Fibroblast of skin of left quadriceps (primary cell): ENCODE measurements at places on chromosomes 16 and 17.
A peak's percentile ranks its signal among the peaks of the same experiment; 100 is the strongest.

GRCh38 chr16:27405546-27406451 lies 3.8 kb downstream of the IL21R start:
- DNase-seq, result no peak

DNA sequence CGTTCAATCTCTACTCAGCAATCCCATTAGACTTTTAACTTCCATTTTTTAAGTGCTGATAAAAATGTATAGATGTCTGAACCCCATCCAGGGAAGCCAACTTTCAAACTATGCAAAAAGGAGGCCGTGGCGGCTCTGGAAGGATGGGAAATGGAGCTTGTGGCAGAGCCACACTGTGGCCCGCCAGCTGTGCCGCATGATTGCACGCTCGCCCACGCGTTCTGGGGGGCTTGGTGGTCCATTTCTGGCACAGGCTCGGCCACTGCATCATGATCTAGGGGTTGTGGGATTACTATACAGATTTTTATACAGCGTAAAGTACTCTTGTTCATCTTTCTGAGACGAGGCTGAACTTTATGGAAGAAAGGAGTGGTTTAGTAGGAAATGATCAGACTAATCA lies 57.6 kb downstream of the FOXL1 start:
- DNase-seq, result no peak

- DNase-seq, result peak; percentile 87
These were observed 16.1 kb downstream of the G6PC3 start for GRCh38 chr17:44086364-44087311.

GRCh38 chr17:9765322-9765721 lies 26.1 kb downstream of the DHRS7C start:
- DNase-seq, result no peak

DNA sequence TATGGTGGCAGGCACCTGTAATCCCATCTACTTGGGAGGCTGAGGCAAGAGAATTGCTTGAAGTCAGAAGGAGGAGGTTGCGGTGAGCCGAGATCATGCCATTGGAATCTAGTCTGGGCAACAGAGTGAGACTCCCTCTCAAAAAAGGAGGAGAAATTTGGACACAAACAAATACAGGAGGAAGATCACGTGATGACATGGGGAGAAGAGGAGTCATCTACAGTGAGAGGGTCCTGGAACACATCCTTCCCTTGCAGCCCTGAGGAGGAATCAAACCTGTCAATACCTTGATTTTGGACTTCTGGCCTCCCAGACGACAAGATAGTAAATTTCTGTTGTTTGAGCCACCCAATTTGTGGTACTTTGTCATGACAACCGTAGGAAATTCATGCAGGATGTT lies 671.9 kb upstream of the EEF2KMT start:
- no peak for DNase-seq

GRCh38 chr16:3348547-3349167 lies 7.0 kb upstream of the OR2C1 start:
- no peak for DNase-seq

DNA sequence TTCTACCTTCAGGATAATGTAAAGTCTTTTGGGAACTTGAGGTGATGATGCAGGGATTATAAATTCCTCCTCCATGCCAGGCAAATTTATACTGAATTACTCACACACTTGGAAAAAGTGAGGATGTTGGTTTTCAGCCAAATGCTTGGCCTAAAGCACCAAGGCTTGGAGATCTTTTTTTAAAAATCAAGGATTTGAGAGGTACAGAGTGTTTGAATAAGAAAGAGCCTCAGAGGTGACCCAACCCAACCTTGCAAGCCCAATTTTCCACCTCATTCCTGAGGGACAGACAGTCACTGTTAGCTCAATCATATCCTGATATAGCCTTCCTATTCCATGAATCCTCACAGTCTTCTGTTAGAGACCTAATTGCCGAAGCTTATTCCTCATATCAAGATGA lies 14.0 kb downstream of the GRIN2A start:
- no peak for DNase-seq

DNA sequence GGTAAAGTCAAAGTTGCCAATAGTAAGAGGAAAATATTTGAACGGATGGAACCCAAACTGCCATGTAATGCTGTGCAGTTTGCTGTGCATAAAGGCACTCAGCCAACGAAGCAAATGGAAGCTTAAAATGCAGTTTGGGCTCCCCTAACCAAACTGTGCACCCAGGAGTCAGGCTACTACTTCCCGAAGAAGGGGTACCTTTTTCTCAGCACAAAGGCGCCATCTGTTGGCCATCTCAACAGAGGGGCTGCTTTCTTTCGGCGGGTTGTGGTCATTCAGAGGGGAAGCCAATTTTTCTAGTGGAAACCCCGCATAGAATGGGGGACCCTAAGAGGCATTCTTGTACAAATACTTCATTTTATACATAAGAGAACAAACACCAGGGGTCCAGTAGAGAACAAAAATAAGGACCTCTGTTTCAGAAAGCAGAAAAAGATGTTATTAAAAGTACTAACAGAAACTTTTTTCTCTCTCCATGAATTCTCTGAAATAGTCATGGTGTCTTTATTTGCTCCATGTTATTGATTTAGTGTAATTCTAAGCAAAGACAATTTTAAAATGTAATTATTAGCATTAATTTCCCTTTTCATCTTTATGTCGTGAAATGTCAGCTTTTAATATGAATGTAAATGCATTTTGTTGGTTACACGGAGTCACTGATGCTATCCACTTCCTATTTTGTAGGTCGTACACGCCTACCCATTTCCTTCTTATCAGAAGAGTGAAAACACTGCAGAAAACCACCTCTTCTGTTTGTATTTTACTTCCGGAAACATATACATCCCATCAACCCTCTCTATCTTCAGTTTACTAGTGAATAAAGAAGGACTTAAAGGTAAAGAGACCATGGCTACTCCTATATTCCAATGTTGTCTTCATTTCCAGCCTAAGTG lies 453.3 kb downstream of the KCNJ2 start:
- DNase-seq, result peak; percentile 4

DNA sequence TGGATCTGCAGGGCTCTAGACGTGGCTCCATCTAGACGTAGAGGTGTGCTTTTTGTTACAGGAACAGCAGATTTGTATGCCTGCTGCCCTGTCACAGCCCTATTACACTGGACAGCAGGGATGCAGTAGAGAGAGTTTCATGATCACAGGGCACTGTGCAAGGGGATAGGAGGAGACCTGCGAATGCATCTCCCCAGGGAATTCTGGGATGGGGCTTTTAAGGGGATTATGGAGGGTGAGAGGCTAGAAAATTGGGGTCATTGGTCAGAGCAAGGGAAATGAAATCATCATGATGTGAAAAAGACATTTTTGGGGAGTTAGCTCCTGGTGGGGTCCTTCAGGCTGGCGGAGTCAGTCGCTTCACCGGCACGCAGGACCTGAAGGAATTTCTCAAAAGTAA lies 3.9 kb upstream of the NUPR1 start:
- no peak for DNase-seq

- peak; percentile 32 for DNase-seq
These were observed 2.5 kb upstream of the ABCC12 start for GRCh38 chr16:48158296-48158695.

DNA sequence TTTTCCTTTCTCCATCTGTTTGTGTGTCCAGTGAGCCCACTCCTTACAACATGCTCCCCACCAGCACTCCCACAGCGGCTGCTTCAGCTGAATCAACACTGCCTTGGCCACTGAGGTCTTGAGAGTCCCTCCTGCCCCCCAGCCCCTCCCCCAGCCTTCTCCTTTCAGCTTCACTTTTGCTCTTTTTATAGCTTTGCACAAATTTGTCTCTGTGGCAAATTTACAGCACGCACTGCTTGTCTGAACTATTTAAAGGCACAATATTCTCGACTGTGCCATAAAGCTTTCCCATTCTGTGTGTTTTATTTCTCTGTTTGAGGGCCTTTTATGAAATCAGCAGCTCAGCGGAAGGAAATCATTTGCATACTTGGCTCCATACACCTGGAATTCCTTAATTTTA lies 579.3 kb downstream of the TOX3 start:
- DNase-seq, result no peak

DNA sequence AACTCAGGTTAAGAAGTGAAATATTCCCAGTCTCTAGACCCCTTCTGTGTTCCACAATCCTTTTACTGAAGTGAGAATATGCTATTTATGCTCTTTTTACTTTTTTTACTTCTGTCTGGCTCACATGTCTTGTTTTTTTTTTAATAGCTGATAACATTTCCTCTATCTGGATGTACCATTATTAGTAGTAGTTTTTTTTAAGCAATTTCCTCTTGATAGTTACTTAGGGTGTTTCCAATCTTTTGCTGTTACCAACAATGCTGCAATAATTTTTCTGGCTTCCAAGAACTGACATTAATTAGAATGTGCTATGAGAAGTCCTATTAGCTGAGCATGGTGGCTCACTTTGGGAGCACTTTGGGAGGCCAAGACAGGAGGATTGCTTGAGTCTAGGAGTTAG lies 32.0 kb downstream of the KSR1 start:
- no peak for DNase-seq

GRCh38 chr17:2416010-2416734 lies 15.3 kb upstream of the MNT start:
- DNase-seq, result peak; percentile 67

DNA sequence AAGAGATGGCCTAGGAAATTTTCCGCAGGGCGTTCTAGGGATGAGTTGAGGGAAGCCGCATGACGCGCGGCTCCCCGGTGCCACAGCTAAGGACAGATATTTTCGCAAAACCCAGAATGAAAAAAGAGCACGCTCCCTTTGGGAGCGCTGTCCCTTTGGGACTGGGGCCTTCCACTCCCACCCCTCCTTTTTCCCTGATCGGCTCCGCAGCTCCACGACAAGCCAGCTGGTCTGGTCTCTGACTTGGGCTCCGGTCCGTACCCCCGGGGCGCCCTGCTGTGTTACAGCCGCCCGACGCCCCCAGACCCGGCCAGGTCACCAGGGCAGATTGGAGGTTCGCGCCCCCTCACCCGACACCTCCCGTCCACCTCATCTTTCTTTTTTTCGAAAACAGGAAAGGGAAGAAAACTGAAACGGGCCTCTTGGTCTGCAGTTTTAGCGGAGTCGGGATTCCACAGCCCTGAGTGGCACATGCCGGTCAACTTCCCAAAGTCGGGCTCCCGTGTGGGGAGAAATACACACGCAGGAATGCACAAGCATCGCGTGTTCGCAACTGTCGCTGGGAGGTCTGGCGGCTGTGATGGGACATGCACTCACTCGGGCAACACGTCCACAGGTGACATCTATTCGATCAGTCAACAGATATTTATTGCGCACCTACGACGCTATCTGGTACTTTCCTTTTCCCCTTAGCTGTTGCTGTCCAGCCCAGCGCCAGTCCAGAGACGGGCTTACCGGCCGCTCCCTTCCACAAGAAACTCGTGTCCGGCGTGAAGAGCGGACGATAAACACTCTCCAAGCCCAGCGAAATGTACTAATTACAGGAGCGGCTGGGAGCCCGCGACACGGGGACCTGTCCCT lies 3.9 kb upstream of the SOX9 start:
- DNase-seq, result no peak

- DNase-seq, result no peak
These were observed 205.9 kb downstream of the HS3ST4 start for GRCh38 chr16:25897702-25898101.

DNA sequence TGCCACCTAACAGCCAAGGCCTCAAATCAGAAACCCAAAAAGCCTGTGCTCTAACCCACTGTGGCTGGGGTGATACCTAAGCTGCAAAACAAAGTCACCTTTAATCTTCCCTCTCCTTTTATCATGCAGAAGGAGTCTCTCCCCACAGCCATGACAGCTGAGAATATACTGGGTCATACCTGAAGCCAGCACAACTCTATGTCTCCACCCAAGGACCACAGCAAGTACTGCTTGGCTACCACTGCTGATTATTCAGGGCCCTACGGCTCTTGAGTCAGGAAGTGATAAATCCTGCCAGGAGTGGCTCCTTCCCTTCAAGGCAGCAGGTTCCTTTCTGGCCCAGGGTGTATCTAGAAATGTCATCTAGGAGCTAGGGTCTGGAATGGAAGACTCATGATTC lies 151.5 kb upstream of the TOM1L1 start:
- no peak for DNase-seq

DNA sequence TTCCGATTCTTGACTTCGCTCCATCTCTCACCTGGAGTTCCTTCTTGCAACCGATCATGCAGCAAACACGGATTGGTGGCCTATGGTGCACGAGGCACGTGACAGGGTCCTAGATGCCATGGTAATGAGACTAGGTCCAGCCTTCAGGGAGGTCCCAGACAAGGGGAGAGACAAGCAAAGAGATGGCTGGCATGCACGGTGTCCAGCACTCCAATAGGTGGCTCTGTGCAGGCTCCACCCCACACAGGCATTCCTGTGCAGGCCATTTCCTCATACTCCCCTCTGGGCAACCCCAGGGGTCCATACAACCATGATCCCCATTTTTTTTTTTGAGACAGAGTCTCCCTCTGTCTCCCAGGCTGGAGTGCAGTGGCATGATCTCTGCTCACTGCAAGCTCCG lies 31.3 kb downstream of the WNT9B start:
- no peak for DNase-seq

DNA sequence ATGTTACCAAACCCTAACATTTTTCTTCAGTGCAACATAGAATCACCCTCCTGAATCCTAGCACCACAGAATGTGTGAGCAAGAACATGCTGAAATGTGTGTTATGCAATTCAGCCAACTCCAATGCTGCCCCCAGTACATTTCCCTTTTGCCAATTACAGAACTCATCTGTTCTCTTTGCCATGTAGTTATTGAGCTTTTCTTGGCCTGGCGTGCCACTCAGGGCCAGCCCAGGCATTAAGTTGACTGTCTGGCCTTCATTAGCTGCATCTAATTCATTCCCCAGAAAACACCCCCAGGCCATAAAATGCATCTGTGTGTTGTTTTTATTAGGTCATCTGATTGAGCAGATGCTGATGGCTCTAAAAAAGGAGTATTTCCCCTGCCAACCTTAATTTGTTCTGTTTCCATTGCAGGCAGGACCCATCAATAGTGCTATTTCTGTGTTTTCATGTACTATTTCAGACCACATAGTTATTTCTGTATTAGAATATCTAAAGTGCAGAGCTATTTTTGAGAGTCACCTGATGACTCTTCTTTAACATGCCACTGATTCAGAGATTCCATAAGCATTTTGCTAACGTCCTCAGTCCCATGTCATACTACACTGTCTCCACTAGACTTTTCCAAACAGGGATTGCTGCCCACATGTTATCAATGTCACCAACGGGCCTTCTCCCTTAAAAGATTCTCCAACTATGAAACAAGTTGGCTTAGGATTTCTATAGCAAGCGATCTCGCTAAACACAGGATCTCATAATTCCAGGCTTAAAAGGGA lies 969.7 kb downstream of the CDH11 start:
- DNase-seq, result peak; percentile 21

DNA sequence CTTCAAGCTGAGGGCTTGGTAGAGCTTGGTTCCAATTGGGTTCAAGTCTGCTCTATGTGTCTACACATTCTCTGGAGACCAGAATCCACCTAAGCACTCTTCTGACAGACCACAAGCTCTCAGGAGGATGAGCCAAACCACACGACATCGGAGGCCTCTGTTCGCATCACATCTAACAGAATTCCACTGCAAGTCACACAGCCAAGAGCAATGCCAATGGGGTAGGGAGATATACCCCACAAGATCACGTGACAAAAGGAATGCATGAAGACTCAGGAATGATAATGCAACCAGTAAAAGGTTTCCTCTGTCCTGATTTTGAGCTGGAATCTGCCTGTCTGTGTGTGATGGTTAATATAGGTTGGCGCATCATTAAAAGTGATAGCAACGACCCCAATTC lies 46.6 kb upstream of the RPL38 start:
- no peak for DNase-seq

GRCh38 chr16:57619606-57620334 lies 8.7 kb upstream of the ADGRG1 start:
- no peak for DNase-seq

- DNase-seq, result no peak
These were observed 18.2 kb downstream of the CES5A start for GRCh38 chr16:55856950-55857349.
